Glutamatergic neuron (in vitro differentiated cells): ENCODE measurements at places on chromosomes 7 and 10. TPM values are rescaled to one million over a fixed set of nuclear protein-coding genes. Genes with fewer than 3 reads are reported as not detected.

OPALIN gene
- total RNA-seq = not detected

GRCh38 chr7:19112274-19113001, 5.0 kb downstream of the TWIST1 start:
- no peak for DNase-seq

NUPR2 gene
- not detected for total RNA-seq

DNA sequence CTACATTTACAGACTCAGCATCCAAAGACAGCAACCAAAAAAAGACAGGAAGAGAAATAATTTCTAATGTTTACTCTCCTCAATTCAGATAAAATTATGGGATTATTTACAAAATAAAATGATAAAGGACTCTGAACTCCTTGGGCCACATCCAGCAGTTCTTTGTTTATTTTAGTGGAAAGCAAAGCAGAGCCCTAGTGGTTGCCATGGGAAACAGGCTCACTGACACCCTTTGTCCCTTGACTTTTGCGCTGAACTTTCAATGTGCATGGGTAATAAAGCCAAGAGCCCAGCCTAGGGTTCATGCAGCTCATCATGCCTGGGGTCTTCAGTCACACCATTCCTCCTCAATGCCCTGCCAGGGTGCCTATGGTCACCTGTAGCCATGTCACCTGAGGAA, 442.6 kb upstream of the IGFBP3 start:
- DNase-seq = no peak

DNA sequence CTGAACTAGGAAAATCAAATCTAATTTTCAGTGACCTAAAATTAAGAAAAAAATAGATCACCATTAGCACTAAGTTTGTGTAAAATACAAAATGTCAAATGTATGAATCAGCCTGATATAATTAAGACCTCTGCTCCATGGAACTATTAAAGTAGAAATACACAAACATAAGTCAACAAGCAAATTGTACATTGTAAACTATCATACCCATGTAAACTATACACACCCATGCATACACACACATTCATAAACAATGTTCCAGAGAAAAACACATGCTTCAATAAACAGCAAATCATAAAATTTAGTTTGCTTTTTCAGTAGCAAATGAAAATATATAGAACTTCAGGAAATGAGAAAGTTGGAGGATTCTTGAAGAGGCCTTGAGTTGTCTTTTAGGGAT, 199.7 kb upstream of the VSTM2A start:
- DNase-seq = no peak
